CD8-positive, alpha-beta memory T cell (primary cell): ENCODE measurements at places on chromosomes 12 and 14. TPM values are rescaled to one million over a fixed set of nuclear protein-coding genes. Genes with fewer than 3 reads are reported as not detected.

DNA sequence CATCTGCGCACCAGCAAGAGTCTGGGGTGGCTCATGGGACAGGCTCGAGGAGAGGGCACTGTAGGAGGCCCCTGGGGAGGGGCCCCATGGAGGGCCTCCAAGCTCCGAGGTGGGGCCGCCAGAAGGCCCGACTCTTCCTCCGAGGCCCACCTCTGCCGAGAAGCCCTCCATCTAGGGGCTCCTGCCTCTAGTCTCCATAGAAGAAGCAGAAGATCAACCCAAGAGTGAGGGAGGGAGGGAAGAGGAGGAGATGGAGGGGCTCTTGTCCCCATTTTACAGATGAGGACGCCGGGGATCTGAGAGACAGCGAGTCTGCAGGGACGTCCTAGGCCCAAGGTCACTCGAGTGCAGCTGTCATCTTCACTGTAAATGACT, 41.2 kb downstream of the DIO3 start:
- DNase-seq: no peak

- no peak for DNase-seq
These were observed 102.4 kb downstream of the RFLNA start for GRCh38 chr12:124397399-124397679.

FAM90A1 gene
- polyA plus RNA-seq: 0.12 TPM

GRCh38 chr12:11580125-11580751, 69.2 kb upstream of the ETV6 start:
- no peak for DNase-seq

- no peak for DNase-seq
These were observed 332.9 kb downstream of the PCNX1 start for GRCh38 chr14:71240171-71240570.

- DNase-seq: no peak
These were observed 172.2 kb upstream of the DDHD1 start for GRCh38 chr14:53325176-53325806.

SPIC gene
- polyA plus RNA-seq: not detected

ZFHX2 gene
- polyA plus RNA-seq: not detected

PLCZ1 gene
- not detected for polyA plus RNA-seq

DNA sequence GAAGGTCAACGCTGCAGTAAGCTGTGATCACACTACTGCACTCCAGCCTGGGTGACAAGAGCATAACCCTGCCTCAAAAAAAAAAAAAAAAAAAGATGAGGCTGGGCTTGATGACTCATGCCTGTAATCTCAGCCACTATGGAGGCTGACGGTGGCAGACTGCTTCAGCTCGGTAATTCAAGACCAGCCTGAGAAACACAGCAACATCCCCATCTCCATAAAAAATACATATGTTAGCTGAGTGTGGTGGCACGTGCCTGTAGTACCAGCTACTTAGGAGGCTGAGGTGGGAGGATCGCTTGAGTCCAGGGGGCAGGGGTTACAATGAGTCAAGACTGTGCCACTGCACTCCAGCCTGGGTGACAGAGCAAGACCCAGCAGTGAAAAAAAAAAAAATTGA, 50.4 kb downstream of the GXYLT1 start:
- peak; percentile 59 for DNase-seq

GRCh38 chr12:93879476-93880421, 202.6 kb downstream of the CRADD start:
- DNase-seq: no peak

- no peak for DNase-seq
These were observed 83.8 kb upstream of the RFLNA start for GRCh38 chr12:124210991-124211577.
